ENCODE measurements at places on chromosomes 4 and X.

DNA sequence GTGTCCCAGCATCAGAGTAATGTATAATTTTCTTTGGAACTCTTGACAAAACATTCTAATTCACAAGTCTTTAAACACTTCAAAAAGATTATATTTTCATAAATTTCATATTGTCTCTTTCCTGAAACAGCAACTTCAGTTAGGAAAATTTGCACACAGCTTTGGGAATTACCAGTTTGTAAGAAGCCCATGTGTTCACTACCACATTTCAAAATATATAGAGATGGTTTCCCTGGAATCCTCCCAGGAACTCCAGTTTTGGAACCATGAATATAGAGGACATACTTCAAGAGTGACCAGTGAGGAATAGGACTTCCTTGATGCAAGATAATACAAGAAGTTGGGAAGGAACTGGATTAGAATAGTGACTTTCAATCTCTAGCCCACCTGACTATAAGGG, 28.7 kb upstream of the HPGDS start:
- DNase-seq: no peak

- DNase-seq: no peak
Measured at GRCh38 chr4:156261230-156261629, 307.6 kb upstream of the CTSO start.

- peak; percentile 32 for DNase-seq
Measured at GRCh38 chrX:154051201-154051810, 31.6 kb upstream of the IRAK1 start.

GRCh38 chrX:50747471-50747900, 66.5 kb downstream of the SHROOM4 start:
- peak; percentile 2 for DNase-seq

GRCh38 chrX:120253784-120254183, 3.2 kb downstream of the ZBTB33 start:
- no peak for DNase-seq

DNA sequence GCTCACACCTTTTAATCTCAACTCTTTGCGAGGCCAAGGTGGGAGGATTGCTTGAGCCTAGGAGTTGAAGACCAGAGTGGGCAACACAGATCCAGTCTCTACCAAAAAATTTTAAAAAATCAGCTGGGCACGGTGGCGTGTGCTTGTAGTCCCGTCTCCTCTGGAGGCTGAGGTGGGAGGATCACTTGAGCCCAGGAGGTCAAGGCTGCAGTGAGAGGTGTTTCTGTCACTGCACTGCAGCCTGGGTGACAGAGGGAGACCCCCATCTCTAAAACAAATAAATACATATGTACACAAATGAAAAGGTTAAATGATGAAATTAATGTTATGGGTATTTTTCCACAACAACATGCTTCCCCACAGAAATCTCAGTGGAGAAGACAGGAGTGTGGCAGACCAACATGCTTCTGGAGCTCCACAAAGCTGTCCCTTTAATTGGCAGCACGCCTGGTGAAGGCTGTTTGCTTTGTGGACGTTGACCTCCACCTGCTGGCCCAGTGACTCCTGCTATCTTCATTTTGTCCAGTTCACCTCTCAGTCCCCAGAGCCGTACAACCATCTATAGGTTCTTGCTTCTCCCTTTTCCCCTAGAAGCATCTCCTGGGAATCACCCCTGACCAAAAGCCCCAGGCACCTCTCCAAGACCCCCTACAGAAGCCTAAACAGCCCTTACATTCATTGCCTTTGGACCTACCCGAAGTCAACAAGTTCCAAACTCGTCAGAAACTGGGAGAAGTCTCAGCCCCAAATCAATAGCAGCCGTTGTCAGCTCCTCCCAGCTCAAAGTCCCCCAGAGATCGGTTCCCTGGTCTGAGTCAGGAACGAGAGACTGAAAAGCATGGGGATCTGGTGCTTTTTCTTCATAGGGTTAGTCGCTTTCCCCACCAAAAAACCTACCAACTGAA, 36.4 kb upstream of the CD99 start:
- DNase-seq: peak; percentile 28

DNA sequence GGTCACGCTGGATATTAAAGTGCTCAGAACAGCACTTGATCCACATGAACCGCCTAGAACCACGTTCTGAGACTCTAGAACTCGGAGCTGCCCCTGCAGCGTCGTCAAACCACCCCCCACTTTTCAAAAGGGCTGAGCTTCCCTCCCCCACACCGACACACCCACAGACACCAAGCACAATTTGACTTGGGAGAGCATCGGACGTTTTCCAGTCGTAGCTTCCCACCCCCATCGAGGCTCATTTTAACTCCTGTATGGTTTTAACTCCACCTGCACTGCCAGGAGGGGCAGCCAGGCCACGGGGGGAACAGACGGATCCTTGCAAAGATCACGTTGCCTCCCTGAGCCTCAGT, 26.3 kb downstream of the PPP2R2C start:
- DNase-seq: no peak

DNA sequence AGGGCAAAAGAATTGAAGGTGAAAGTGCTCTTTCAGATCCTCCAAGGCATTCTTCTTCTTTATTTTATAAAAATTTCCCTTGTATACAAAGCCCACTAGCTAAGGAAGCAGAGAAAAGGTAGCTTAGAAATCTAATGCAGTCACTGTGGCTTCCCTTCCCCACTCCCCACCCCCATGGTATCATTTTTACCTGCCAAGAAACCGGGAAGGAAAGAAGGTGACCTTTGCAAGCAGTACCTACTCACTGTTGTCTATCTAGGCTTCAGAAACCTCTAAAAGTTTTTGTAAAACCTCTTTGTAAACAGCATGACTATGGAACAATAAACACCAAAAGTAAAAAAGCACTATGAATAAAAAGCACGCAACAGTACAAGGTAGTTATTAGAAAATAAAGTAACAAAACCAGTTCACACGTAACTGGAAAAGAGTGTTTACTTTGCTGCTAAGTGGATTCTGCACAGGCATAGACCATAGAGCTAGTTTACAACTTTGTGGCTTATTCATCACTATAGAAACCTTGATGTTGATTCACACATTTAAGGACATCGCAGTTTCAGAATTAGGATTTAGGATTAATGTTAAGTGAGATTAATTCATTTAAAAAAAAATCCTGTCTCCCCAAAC, 109.6 kb upstream of the FTHL17 start:
- no peak for DNase-seq

GRCh38 chrX:9676306-9676705, 89.3 kb downstream of the GPR143 start:
- no peak for DNase-seq

GRCh38 chr4:109003964-109004363, 241.1 kb upstream of the ETNPPL start:
- no peak for DNase-seq

DNA sequence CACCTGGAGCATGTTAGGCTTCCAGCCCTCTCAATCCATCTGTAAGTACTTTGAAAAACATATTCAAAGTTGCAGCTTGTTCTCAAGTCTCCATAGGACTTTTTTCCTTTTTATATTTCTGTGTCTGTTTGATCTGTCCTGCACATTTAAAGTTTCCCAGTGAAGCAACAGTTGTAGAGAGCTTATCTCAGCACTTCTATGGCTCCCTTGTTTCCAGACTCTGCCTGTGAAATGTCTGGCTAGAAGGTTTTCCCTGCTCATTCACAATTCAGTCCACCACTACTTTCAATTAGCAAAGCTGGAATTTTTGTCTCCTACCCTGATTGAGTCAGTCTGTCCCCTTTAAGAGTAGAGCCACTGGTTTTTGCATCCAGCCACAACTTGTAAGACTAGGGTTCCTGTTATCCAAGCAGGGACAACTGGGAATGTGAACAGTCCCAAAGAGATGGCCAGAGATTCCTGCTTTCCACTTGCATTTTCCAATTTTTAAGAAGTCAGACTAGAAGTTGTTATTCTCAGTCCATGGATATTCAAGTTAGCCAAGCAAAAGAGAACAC, 116.1 kb downstream of the GASK1B start:
- DNase-seq: no peak

DNA sequence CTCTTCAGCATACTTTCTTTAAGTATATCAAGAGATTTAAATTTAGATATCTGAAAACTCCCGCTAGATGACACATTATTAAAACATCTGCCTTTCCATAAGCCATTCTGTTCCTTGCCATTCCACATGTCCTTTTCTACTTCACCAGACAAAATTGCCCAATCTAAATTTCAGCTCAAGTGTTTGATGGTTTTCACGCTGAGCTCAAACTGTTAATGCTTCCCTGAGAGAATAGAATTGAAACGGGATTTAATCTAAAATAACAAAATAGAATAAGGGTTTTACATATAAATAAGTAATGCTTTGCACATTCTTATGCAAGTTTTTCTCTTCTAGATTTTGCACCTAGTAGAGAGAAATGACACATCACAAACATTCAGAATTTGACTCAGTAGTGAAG, 764.5 kb upstream of the TENM3 start:
- DNase-seq: no peak

GRCh38 chr4:110183643-110184042, 14.8 kb downstream of the ELOVL6 start:
- no peak for DNase-seq

DNA sequence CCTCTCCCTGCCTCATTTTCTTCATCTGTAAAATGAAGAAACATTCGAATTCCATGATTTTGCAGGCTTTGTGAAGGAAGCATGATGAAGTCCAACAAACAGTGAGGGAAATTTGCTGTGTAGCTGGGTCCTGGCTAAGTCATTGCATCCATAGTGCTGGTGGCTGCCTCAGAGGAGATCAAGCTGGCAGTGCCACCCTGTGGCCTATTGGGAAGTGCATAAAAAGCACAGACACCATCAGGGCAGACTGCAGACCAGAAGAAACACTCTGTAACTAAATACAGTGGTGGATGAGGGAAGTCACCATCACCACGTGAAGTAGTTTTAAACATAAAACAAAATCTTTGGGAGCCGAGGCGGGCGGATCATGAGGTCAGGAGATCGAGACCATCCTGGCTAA, 40.7 kb upstream of the DDX3X start:
- DNase-seq: no peak

GRCh38 chrX:4655743-4656142, 942.3 kb upstream of the PRKX start:
- no peak for DNase-seq

GRCh38 chr4:60034361-60034760, 1165.8 kb upstream of the ADGRL3 start:
- DNase-seq: no peak

GRCh38 chr4:119646347-119647071, 17.9 kb upstream of the PDE5A start:
- no peak for DNase-seq

DNA sequence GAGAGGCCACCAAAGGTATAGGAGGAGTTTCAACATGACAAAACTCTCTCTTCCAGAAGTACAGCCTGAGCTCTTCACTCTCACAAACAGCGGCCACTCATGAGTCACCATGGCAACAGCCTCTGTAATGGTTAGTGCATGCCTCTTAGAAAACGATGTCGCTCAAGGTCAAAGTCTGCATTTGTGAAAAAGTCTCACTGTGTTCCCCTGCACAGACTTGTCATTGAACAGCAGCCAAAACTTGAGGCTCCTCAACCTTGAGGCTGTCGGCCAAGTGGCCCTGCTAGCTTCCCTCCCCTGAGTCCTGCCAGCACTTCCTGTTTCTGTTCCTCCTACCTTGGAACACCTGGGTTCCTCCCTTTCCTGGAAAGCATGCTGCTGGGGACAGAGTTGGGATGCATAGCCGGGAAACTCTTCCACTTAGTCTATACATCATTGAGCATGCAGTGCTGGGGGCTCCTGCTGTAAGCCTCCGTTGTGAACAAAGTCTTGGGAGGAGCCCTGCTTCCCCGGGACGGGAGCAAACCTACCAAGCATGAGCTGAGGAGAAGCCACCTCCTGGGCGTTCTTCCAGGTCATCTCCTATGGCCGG, 66.6 kb downstream of the ING2 start:
- peak; percentile 48 for DNase-seq

- no peak for DNase-seq
Measured at GRCh38 chrX:71496476-71496875, 36.4 kb upstream of the OGT start.

GRCh38 chrX:40773809-40774208, 38.5 kb upstream of the MED14 start:
- no peak for DNase-seq

- DNase-seq: no peak
Measured at GRCh38 chr4:44086753-44087152, 361.9 kb downstream of the KCTD8 start.

DNA sequence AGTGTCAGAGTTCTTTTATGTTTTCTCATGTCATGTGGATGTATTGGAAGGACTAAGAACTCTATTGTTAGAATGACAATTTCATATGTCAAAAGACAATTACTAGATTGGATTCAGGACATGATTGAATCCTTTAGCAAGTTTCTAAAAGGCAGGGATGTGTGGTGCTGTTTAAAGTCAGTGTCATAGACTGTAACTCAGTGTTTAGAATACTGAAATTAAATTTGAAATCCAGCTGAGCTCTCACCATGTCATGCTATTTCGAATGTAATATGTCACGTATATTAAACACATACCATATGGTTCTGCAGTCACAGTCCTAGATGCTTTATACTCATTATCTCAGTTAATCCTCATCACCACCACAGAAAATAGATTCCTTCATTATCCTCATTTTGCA, 7.8 kb downstream of the GUCY1B1 start:
- no peak for DNase-seq

GRCh38 chr4:26035921-26036320, 121.9 kb downstream of the SMIM20 start:
- no peak for DNase-seq

DNA sequence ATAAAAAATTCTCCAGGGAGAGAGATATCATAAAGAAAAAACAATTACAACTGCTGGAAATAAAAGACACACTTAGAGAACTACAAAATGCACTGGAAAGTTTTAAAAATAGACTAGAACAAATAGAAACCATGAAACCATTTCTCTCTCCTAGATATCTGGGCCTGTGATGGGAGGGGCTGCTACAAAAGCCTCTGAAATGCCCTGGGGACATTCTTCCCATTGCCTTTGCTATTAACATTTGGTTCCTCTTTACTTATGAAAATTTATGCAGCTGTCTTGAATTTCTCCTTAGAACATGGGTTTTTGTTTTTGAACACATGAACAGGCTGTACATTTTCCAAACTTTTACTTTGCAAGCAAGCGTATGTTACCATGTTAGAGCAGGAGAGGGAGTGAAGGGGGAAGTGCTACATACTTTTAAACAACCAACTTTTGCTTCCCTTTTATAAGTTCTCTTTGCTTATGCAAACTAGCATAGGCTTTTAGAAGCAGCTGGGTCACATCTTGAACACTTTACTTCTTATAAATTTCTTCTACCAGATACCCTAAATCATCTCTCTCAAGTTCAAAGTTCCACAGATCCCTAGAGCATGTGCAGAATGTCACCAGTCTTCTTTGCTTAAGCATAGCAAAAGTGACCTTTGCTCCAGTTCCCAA, 47.9 kb upstream of the PACRGL start:
- DNase-seq: no peak

GRCh38 chr4:109945056-109945455, 32.4 kb downstream of the EGF start:
- peak; percentile 30 for DNase-seq

DNA sequence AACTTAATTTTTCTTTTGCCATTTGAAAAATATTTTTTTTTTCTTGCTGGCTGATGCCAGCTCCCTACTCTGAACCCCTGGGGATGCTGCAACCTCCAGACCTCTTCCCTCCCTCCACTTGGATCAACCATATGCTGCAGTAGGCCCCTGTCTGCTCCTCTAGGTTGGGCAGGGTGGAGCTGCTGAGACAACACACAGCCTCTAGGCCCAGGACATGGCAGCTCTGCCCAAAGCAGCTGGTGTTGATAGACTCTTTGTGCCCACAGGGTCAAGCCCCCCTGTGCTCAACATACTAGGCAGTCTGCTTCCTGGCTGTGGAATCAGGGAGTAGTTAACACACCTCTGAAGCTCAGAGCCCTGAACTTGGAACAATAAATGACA, 19.9 kb upstream of the CLNK start:
- no peak for DNase-seq
